ENCODE measurements at places on chromosomes 3 and 15.

- DNase-seq, result no peak
These were observed 99.9 kb upstream of the MLF1 start for GRCh38 chr3:158470944-158471638.

GRCh38 chr15:25694823-25695312 lies 168.3 kb downstream of the ATP10A start:
- no peak for DNase-seq

- no peak for DNase-seq
These were observed 41.1 kb upstream of the MYZAP start for GRCh38 chr15:57550640-57551039.

DNA sequence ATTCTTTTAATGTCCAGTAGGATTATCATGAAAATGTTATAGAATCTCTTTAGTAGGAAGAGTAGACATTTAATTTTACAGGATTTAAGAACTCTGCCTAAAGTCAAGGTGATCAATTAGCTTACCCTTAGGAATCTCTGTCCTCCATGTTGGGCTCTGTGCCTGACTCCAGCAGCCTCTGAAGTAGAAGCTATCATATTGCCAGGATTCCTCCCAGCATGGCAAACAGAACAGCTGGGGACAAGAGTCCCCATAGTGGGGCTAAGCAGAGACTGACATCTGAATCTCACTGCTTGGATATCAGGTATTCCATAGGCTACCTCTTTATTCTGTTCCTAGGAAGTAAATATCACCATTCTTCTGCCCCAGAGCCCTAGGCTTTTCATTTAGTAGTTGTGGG lies 1.5 kb downstream of the SLC15A2 start:
- no peak for DNase-seq

DNA sequence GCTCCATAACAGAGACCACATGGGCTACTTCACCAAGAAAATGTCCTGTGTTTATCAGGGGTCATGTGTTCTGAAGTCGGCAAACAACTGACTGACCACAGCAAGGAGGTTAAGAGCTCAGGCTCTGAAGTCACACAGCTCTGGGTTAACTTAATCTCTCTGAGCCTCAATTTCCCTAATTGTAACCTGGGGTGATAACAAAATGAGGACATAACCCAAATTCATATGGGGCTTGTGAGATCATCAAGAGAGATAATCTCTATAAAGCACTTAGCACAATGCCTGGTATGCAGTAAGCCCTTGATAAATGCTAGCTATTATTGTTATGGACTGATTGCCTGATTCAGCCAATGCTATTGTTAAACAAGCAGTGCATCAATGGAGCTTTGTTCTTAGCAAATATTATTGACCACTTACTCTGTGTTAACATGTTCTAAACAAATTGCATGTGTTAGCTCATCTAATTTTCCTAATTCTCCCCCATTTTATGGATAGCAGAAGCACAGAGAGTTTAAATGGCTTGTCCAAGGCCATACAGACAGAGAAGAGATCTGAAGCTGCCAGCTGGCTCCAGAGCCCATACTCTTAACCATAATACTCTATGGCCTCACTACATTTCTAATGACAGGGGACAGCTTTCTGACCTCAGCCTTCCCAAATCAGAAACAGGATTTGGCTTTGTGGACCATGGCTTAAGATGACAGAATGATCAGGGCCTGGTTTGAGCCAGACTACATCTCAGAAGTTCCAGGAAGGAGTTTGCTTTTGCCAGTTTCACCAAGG lies 78.3 kb downstream of the SHQ1 start:
- no peak for DNase-seq

GRCh38 chr3:45606991-45607712 lies 12.6 kb downstream of the LIMD1 start:
- DNase-seq, result no peak

GRCh38 chr3:9563851-9564250 lies 10.2 kb upstream of the LHFPL4 start:
- DNase-seq, result no peak

- no peak for DNase-seq
These were observed 33.9 kb downstream of the RAB27A start for GRCh38 chr15:55255714-55256113.

Measured in NCI-H2227 treated with DMSO at 0.1 percent for 48 hours (cell line).